ENCODE measurements at places on chromosomes 12 and 14. TPM values are rescaled to one million over a fixed set of nuclear protein-coding genes. Genes with fewer than 3 reads are reported as not detected.
A peak's percentile ranks its signal among the peaks of the same experiment; 100 is the strongest.

GRCh38 chr12:125100551-125101434, 35.6 kb downstream of the AACS start:
- no peak for DNase-seq

GRCh38 chr12:89975574-89975973, 266.9 kb upstream of the ATP2B1 start:
- DNase-seq: no peak

- DNase-seq: peak; percentile 71
These were observed 108.7 kb upstream of the NCOR2 start for GRCh38 chr12:124675881-124676713.

- no peak for DNase-seq
These were observed 57.6 kb upstream of the SEL1L start for GRCh38 chr14:81591266-81591665.

GRCh38 chr12:105858981-105859710, 279.6 kb downstream of the NUAK1 start:
- no peak for DNase-seq

The PRICKLE1 gene
- 21.7 TPM for polyA plus RNA-seq

All from IMR-90 (cell line).